Activated CD4-positive, alpha-beta T cell treated with anti-CD3 and anti-CD28 coated beads for 48 hours (primary cell): ENCODE measurements at places on chromosomes 12 and 14.

DNA sequence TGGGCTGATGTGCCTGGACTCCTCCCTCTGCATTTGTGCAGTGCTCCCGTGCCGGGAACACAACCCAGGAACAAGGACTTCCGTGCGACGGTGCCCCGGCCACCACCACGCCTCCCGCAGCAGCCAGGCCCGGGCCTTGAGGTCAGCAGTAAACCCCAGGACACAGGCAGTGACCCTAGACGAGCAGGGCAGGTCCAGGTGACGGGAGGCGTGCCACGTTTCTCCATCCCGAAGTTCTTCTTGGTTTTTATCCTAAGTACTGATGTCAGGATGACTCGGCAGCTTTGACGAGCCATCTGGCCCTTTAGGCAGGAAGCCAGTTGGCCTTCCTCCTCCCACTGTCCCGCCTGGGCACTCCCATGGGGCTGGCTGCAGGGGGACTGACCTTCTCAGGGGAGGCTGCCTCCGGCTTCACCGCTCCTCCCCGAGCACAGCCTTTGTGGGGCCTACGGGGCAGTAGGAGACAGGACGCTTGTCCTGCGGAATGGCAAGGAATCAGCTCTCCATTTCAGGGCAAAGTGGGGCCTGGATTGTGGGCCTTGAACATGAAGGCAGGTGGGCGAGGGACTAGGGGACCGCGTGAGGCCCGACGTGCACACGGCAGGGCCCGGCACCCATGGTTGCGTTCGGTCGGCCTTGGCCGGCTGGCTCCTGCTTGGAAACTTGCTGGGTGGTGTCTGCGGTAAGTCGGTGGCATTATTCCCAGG is 94.1 kb downstream of the FBXL14 start:
- DNase-seq = no peak

DNA sequence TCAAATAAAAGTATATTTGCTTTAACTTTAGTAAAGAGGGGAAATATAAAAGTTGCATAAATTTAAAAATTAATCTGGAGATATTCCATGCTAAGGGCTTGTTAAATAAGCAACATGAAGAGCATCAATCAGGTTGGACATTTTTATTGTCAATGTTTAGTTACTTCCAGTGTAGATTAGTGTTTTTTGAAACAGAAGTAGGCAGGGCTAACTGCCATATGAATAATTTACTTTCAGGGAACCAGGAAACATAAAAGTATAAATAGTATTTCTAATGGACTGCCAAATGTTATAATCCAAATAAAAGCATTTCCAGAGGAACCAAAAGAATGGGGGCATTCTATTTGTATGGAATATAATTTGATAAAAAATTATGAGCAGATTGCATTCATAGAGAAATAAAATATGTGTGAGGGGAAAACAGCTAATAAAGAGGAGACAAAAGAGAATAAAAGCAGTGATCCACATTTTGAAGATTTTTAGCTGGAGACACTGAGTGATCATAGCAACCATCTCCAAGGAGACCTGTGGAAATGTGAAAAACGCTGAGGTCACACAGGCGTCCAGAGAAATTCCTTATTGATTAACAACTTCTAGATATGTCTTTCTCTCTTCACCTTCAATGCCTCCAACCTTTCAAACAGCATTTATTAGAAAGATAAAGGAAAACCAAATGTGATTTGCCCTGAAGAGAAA is 70.8 kb downstream of the SRGAP1 start:
- DNase-seq = no peak

GRCh38 chr12:75507086-75507485 is 4.3 kb downstream of the KRR1 start:
- no peak for DNase-seq

GRCh38 chr12:57118711-57119271 is 7.6 kb upstream of the STAT6 start:
- no peak for DNase-seq

DNA sequence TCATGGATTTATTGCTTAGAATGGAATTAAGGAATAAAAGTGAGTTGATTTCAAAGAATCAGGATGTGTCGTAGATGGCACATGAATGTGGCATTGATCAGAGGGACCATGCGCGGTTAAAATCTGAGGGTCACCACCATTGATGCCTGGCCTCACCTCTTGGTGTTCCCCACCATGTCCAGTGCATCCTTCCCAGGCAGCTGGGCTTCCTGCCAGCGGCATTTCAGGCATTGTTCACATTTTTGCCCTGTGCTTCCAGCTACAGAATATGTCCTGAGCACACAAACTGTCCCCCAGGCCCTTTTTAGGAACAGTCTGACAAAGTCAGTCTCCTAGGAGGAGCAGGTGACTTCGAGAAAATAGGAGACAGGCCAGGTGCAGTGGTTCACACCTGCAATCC is 42.0 kb upstream of the TSPAN9 start:
- no peak for DNase-seq

GRCh38 chr12:93682846-93683261 is 5.7 kb downstream of the CRADD start:
- no peak for DNase-seq

DNA sequence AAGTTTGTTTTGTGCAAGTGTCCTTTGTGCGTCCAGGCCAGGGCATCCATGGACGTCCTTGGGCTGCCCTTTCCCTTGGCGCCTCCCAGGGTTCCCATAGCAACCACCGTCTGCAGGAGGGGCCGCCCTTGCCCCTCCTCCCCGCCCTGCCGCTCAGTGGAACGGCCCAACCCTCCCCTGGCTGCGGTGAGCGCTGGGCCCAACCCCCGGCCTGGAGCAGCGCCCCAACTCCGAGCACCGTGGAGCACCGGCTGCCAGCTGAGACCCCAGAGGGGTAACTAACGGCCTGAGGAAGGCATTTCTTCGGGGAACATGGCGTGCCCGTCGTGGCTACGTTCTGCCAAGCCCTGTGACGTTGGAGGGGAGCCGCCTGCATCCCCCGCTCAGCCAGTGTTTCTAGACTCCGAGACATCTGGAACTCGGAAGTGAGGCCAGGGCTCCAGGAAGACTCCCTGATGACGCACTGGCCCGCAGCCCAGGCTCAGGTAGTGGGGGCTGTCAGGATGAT is 5.3 kb upstream of the ACACB start:
- DNase-seq = peak; percentile 64

DNA sequence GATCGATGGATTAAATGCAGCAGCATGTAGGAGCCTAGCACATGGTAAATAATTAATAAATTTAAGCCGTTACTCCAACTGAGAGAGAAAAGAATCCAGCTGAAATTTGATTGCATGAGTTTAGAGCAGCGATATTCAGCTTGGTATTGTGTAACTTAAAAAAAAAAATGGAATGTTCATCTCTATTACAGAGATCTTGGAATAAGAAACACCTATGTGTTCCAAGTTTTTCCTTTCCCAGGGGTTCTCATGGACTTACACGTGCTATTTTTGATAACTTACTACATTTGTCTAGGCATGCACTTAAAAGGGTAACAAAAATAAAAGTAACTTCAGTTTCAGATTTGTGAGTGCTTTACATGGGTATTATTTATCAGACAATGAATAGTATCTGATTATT is 122.8 kb downstream of the RASSF9 start:
- no peak for DNase-seq

- no peak for DNase-seq
Measured at GRCh38 chr12:53624956-53625355, 1.2 kb downstream of the ATF7 start.

GRCh38 chr14:68627868-68628604 is 164.8 kb downstream of the ZFP36L1 start:
- peak; percentile 69 for DNase-seq

- no peak for DNase-seq
Measured at GRCh38 chr14:91341334-91341733, 76.3 kb downstream of the CCDC88C start.

- DNase-seq = peak; percentile 54
Measured at GRCh38 chr12:67069451-67070306, 199.5 kb upstream of the CAND1 start.

DNA sequence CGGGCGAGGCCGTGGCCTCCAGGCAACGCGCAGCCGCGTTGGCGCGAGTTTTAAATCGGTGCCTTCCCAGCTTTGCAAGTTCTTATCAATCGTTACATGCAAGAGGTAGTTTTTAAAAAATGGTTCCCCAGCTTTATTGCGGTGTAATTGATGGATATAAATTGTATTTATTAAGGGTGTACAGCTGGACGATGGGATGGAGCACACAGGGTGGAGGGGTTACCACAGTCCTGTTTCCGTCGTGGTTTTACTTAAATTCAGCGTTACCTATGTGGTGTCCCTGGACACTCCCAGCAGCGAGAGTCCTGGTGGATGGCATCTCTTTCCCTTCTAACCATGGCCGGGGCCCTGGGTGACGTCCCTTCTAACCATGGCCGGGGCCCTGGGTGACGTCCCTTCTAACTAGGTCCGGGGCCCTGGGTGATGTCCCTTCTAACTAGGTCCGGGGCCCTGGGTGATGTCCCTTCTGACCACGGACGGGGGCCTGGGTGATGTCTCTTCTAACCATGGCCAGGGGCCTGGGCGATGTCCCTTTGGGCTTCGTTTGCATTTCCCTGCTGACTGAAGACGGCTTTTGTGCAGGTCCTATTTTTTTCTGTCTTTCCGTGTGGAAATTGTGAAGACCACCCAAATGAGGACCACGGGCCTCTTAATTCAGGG is 97.9 kb downstream of the TNFAIP2 start:
- DNase-seq = no peak

DNA sequence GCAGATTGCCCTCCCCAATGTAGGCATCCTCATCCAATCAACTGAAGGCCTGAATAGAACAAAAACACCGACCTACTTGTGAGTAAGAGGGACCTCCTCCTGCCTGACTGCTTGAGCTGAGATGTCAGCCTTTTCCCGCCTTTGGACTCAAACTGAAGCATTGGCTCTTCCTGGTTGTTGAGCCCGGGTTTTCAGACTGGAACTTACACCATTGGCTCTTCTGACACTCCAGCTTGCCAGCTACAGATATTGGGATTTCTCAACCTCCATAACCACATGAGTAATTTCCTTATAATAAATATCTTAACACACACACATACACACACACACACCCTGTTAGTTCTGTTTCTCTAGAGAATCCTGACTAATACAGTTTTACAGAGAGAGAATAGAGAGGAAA is 173.4 kb upstream of the NTF3 start:
- no peak for DNase-seq

- DNase-seq = no peak
Measured at GRCh38 chr14:55625481-55625880, 45.5 kb downstream of the KTN1 start.

GRCh38 chr14:74085828-74086227 is 1.1 kb downstream of the LIN52 start:
- no peak for DNase-seq

DNA sequence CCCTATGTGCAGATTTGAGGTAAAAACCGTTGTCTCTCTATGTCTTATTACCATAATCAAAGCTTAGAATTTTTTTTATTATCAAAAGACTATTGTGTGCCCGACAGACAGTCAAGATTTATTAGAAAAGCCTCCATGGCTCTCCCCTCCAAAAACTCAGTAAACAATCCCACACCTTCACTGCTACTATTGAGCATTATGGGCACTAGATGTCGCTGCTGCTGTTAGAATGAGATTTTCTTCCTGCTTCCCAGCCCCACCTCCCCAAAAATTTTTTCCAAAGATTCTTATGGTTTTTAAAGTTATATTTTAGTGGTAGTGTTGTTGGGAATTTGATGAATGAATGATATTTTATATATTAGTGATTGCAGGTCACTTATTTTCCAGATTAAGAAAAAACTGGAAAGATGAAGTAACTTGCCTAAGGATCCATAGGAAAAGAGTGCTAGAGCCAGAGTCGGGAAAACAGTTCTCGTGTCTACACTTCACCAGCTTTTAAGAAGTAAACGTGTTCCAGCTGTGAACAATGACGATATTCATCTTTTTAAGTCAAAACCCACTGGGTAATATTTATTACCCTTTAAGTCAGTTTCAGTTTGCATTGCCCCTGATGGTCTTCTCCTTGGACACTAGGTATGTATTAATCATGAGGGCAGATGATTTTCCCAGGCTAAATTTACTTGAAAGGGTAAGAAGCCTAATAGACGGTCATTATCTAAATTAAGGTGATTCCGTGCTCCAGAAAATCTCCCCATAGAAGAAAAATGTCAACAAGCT is 12.2 kb upstream of the FOXG1 start:
- no peak for DNase-seq

- DNase-seq = no peak
Measured at GRCh38 chr14:100580316-100581227, 6.6 kb downstream of the BEGAIN start.

- DNase-seq = peak; percentile 90
Measured at GRCh38 chr12:107320033-107320928, 226.9 kb upstream of the CRY1 start.

DNA sequence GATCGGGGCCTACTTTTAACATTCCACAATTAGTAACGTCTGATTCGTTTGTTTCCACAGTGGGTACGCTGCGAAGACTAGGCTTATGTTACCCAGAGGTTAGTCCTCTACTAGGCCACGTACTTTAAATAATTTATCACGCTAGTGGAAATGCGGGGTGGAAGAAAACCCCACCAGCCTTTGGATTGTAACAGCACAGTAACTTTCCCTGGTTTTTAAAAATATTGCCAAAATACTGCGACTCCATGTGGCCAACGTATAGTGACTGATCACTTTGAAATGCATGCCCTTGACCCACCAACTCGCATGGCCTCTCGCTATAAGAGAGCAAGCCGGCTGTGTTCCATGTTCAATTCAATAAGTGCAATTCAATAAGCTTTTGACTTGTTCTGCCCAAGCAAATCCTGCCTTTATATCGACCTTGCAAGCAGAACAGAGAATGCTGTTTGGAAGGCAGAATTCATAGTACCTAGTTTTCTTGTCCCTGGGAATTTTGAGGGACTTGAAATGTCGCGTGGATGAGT is 882 bp upstream of the GTF2A1 start:
- DNase-seq = no peak

- peak; percentile 54 for DNase-seq
Measured at GRCh38 chr12:10701131-10701681, 21.9 kb downstream of the YBX3 start.

GRCh38 chr12:104454997-104455396 is 1.8 kb upstream of the CHST11 start:
- no peak for DNase-seq

- no peak for DNase-seq
Measured at GRCh38 chr12:54796991-54797390, 57.3 kb upstream of the MUCL1 start.
